ENCODE measurements at places on chromosomes 6 and 20. TPM values are rescaled to one million over a fixed set of nuclear protein-coding genes. Genes with fewer than 3 reads are reported as not detected.
A peak's percentile ranks its signal among the peaks of the same experiment; 100 is the strongest.

Gene TRIM40
- total RNA-seq = not detected

GRCh38 chr6:157928428-157928827, 53.2 kb upstream of the SYNJ2 start:
- no peak overlapping the region for H3K4me3 ChIP-seq
- DNase-seq = no peak
- H3K27ac ChIP-seq = no peak overlapping the region
- H3K36me3 ChIP-seq = peaks cover 17% of the 10 kb centered on the region
- no peaks in the 10 kb centered on the region for H3K27me3 ChIP-seq
- H3K4me1 ChIP-seq = no peaks in the 10 kb centered on the region

DNA sequence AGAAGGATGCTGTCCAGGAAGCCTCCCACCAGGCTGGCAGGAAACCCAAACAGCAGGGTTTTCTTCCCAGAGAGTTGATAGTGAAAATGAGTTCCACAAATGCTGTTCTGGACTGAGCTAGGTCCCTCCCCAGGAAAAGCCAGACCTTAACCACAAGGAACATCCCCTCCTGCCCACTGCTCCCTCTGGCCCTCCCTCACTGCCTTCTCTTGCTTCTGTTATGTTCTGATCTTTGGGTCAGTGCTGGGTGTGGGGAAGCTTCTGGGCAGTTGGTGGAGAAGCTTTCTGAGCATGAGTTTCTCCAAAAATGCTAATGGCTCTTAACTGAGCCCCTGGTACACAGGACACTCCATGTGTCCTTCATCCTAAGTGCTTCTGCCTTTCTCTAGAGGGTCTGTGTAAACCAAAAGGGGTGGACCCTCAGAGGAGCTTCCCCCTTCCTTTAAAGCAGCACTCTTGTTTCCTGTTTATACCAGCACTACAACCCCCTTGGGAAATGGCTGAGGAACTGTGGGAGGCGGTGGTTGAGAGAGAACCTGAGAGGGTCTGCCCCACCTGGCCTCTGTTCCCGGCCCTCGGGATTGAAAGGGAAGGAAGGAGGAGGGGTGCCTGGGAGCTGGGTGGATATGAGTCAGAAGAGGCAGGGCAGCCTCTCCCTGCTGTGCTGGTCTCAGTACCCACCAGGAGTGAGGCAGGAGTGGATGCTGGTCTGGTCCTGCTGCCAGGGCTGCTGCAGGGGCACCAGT, 42.0 kb downstream of the CDS2 start:
- no peak for DNase-seq
- H3K4me1 ChIP-seq = peaks cover 52% of the 10 kb centered on the region
- H3K27ac ChIP-seq = peak overlapping the region; percentile 71
- no peak overlapping the region for H3K4me3 ChIP-seq
- peaks cover 3% of the 10 kb centered on the region for H3K36me3 ChIP-seq

Gene GRM1
- total RNA-seq = not detected

DNA sequence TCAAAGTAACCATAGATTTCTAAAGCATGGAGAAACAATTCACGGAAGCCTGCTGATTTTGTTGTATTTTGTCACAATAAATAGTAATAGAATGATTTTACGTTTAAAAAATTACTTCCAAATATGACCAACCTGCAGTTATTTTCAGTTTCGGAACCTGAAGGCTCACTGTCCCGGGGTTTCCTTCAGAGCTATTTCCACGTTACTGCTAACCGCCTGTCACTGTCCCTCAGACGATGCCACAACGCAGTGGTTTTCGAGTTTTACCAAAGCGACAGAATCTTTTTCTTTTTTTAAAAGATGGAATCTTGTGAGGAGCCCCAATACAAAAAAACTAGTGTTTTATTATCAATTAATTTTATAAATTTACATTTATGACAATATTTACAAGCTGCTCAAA, 40.5 kb downstream of the PSMG4 start:
- H3K4me1 ChIP-seq = no peaks in the 10 kb centered on the region
- H3K36me3 ChIP-seq = no peaks in the 10 kb centered on the region
- H3K27ac ChIP-seq = no peak overlapping the region
- no peak overlapping the region for H3K4me3 ChIP-seq
- no peak for DNase-seq
- H3K27me3 ChIP-seq = peaks cover 10% of the 10 kb centered on the region

Gene EPPIN
- not detected for total RNA-seq

Gene WFDC2
- total RNA-seq = not detected

Gene BIRC7
- 0.74 TPM for total RNA-seq

- no peaks in the 10 kb centered on the region for H3K36me3 ChIP-seq
- H3K27ac ChIP-seq = no peak overlapping the region
- no peak for DNase-seq
- no peaks in the 10 kb centered on the region for H3K27me3 ChIP-seq
These were observed 29.2 kb downstream of the ATP9A start for GRCh38 chr20:51738877-51739447.

DNA sequence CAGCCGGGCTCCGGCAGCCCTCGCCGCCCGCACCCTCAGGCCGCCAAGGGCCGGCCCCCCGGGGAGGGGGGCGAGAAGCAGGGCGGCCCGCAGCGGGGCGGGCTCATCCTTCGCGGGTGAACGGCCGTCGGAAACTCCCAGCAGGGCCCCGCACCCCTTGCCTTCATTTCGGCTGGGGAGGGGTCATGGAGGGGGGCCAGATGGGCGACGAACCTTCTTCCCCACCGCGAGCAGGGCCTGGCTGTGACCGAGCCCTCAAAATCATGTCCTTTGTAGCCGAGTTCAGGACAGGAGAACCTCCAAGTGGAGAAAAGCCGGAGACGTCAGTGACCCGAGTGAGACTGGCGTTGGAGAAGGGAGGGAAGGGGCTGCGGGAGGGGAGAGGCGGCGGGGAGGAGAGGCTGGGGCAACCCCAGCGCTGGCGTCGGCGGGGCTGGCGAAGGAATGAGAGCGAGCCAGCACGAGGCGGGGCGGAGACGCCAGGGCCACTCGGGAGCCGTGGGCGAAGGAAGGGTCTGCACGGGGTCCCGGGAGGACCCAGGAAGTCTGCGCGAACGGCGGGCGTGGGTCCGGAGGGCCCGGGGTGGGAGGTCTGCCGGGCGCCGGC, 571 bp upstream of the FOXC1 start:
- peaks cover 60% of the 10 kb centered on the region for H3K27me3 ChIP-seq
- DNase-seq = no peak
- H3K27ac ChIP-seq = no peak overlapping the region
- H3K4me3 ChIP-seq = peak overlapping the region; percentile 42

Gene CRISP2
- total RNA-seq = not detected

GRCh38 chr6:134814076-134814695, 135.7 kb downstream of the ALDH8A1 start:
- no peaks in the 10 kb centered on the region for H3K27me3 ChIP-seq
- H3K4me1 ChIP-seq = no peaks in the 10 kb centered on the region
- H3K4me3 ChIP-seq = no peak overlapping the region
- H3K36me3 ChIP-seq = no peaks in the 10 kb centered on the region

DNA sequence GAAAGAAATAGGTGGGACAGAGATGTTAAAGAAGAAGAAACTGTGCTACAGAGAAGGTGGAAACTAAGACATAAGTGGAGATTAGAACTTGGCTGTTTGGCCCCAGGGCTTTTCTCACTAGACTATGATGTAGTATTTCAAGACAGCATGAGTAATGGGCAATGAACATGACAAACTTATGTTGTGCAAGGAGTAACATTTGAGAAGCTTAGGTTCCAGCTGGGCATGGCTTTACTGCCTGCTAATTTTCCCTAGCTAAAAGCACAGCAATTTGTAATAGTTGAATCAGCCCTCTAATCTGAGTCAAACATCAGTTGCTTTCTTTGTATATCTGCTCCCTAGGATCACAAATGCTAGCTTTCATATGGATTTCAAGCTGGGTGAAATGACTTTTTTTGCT, 294.3 kb upstream of the BMP2 start:
- no peaks in the 10 kb centered on the region for H3K27me3 ChIP-seq
- H3K36me3 ChIP-seq = no peaks in the 10 kb centered on the region
- H3K27ac ChIP-seq = no peak overlapping the region
- H3K4me3 ChIP-seq = no peak overlapping the region
- no peak for DNase-seq

DNA sequence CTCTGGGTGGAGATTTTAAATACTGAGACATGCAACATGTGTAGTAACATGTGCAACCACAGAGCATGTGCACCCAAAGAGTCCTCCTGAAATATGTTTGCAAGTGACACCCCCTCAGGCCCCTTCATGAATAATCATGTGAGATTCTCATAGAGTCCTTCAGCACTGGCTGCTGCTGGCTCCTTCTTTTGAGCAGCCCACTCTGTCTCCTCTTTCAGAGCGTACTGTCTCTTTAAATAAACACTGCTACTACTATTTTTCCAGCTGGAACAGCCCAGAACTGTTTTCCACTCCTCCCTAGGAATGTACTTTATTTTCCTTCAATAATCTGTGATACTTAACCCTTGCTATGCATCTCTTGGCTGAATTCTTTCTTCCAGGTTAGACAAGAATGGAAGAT, 42.0 kb downstream of the HLA-DRB5 start:
- no peak overlapping the region for H3K27ac ChIP-seq
- no peaks in the 10 kb centered on the region for H3K4me1 ChIP-seq
- peaks cover 24% of the 10 kb centered on the region for H3K27me3 ChIP-seq
- DNase-seq = no peak
- no peaks in the 10 kb centered on the region for H3K36me3 ChIP-seq

GRCh38 chr20:46647469-46647868, 3.8 kb downstream of the SLC13A3 start:
- H3K4me1 ChIP-seq = no peaks in the 10 kb centered on the region
- no peak overlapping the region for H3K27ac ChIP-seq
- peaks cover 3% of the 10 kb centered on the region for H3K36me3 ChIP-seq
- no peak for DNase-seq

- H3K27ac ChIP-seq = no peak overlapping the region
- no peak overlapping the region for H3K4me3 ChIP-seq
- H3K4me1 ChIP-seq = peaks cover 10% of the 10 kb centered on the region
- no peaks in the 10 kb centered on the region for H3K27me3 ChIP-seq
- no peak for DNase-seq
These were observed 77.8 kb downstream of the JAG1 start for GRCh38 chr20:10595985-10596384.

Gene NOX3
- total RNA-seq = not detected

Gene SLC35D3
- total RNA-seq = not detected

GRCh38 chr6:41625442-41625841, 12.8 kb upstream of the MDFI start:
- peaks cover 24% of the 10 kb centered on the region for H3K27me3 ChIP-seq
- H3K36me3 ChIP-seq = no peaks in the 10 kb centered on the region
- H3K4me1 ChIP-seq = peaks cover 10% of the 10 kb centered on the region
- H3K27ac ChIP-seq = no peak overlapping the region
- no peak overlapping the region for H3K4me3 ChIP-seq

DNA sequence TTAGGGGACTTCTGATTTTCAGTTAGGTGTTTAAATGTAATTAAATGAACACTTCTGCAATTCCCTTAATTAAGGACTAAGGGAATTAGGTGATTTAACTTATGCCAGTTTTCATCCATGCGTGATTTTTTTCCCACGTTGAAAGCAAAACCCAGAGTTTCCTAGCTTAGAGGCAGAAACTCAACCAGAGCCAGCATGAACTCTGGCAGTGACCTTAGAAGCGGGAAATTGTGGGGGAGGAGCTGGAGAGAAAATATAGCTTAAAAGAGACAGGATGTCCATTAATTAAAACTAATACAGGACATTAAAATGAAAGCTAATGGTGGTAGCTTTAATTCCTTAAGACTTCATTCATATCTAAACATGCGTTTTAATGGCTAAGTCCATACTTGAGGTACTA, 41.6 kb downstream of the IYD start:
- no peak overlapping the region for H3K4me3 ChIP-seq
- peaks cover 41% of the 10 kb centered on the region for H3K27me3 ChIP-seq
- no peaks in the 10 kb centered on the region for H3K36me3 ChIP-seq
- no peaks in the 10 kb centered on the region for H3K4me1 ChIP-seq
- no peak for DNase-seq
